Activated CD4-positive, alpha-beta T cell treated with anti-CD3 and anti-CD28 coated beads, Interleukin-2, amount 10 ng/mL, durations not matched to agents 24 days and 14 days (primary cell): ENCODE measurements at places on chromosomes 4 and X. TPM values are rescaled to one million over a fixed set of nuclear protein-coding genes. Genes with fewer than 3 reads are reported as not detected.
A peak's percentile ranks its signal among the peaks of the same experiment; 100 is the strongest.

DNA sequence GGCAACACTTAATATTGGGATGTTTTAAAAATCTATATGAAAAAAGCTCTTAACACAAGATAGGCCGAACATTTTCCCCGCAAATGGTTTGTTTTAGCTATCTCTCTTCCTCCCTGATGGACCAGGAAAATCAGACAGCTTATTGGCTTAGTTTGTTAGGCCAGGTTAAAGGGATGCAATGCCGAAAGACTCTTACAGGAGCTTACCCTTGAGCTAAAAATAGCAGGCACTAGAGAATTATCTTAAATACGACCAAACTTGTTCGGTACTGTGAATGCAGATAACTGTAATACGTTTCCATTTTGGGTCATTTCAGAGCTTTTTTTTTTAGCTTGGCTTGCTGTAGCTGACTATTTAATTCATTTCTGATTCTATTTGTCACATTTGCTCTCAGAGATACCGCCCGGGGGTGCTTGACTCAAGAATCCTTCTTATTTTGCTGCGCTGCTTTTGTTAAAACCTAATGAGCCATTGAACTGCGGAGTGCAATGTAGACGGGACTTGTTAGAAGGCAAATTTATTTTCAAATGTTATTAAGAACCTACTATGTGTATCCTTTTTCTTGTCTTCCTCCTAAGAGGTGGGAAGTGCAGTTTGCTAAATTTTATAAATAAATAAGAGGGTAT, 23.3 kb downstream of the PPARGC1A start:
- no peaks in the 10 kb centered on the region for H3K4me1 ChIP-seq
- no peaks in the 10 kb centered on the region for H3K27me3 ChIP-seq
- H3K4me3 ChIP-seq = no peak overlapping the region
- H3K27ac ChIP-seq = no peak overlapping the region
- DNase-seq = no peak
- H3K36me3 ChIP-seq = no peaks in the 10 kb centered on the region

Gene RRAGB
- total RNA-seq = 6.5 and 8.2 TPM in 2 replicates

- H3K4me1 ChIP-seq = no peaks in the 10 kb centered on the region
- H3K4me3 ChIP-seq = no peak overlapping the region
- H3K27ac ChIP-seq = no peak overlapping the region
- H3K27me3 ChIP-seq = no peaks in the 10 kb centered on the region
- DNase-seq = no peak
Measured at GRCh38 chr4:181529537-181529936, 713.7 kb upstream of the TENM3 start.

- peaks cover 10% of the 10 kb centered on the region for H3K36me3 ChIP-seq
- no peak overlapping the region for H3K27ac ChIP-seq
- no peak overlapping the region for H3K4me3 ChIP-seq
- H3K27me3 ChIP-seq = no peaks in the 10 kb centered on the region
Measured at GRCh38 chrX:136764206-136764605, 16.5 kb downstream of the ARHGEF6 start.

DNA sequence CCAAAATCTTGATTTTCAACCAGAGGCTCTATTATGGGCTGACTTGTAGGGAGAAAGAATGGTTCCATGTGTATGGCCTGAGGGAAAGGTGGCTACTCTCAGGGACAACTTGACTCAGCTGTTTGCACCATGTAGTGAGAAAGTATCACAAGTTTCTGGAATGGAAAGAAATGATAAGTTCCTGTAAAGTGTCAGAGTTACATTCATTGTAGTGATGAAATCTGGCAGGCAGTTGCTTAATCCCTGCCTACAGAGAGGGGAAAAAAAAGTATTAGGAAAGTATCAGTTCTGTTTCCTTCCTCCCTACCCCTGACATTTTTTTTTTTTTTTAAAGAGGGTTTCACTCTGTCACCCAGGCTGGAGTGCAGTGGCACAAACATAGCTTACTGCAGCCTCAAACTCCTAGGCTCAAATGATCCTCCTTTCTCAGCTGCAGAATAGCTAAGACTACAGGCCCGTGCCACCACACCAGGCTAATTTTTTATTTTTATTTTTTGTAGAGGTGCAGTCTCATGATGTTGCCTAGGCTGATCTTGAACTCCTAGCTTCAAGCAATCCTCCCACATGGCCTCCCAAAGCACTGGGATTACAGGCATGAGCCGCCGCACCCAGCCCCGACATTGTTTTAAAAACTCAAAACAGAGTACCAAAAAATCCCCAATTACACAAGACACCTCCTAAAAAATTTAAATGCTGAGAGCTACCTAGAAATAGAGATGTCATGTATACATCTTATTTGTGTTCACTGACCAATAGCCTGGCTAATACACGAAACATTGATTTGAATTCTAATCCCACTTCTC, 4.8 kb upstream of the FBXL5 start:
- peaks cover 32% of the 10 kb centered on the region for H3K4me1 ChIP-seq
- peaks cover 1% of the 10 kb centered on the region for H3K27me3 ChIP-seq
- DNase-seq = no peak
- H3K36me3 ChIP-seq = peaks cover 8% of the 10 kb centered on the region

DNA sequence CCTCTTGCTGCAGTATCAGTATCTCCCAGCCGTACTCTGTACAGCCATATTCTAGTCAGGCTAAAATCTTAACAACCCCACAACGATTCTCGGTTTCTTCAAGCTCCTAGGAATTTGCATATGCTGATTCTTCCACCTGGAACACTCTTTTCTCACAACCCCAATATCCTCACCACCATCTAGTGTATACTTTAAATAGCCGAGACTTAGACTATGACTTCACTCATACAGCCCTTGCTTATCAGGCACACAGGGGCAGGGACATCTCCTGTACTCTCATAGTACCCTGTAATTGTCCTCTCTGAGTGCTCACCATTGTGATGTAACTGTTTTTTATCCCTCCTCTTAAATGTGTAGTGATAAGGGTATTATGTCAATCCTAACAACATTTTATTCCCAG, 2126.4 kb upstream of the TENM3 start:
- no peaks in the 10 kb centered on the region for H3K36me3 ChIP-seq
- no peak overlapping the region for H3K27ac ChIP-seq
- no peaks in the 10 kb centered on the region for H3K27me3 ChIP-seq
- H3K4me1 ChIP-seq = no peaks in the 10 kb centered on the region

Gene CISD2
- 43.9 and 48.5 TPM in 2 replicates for total RNA-seq

- no peak for DNase-seq
- H3K27me3 ChIP-seq = no peaks in the 10 kb centered on the region
- no peaks in the 10 kb centered on the region for H3K4me1 ChIP-seq
- H3K36me3 ChIP-seq = no peaks in the 10 kb centered on the region
- H3K4me3 ChIP-seq = no peak overlapping the region
- H3K27ac ChIP-seq = no peak overlapping the region
Measured at GRCh38 chrX:100373673-100374072, 36.4 kb downstream of the PCDH19 start.

GRCh38 chr4:54539500-54540029, 118.2 kb upstream of the KIT start:
- H3K36me3 ChIP-seq = no peaks in the 10 kb centered on the region
- no peak overlapping the region for H3K27ac ChIP-seq
- H3K27me3 ChIP-seq = peaks cover 10% of the 10 kb centered on the region
- peak overlapping the region; percentile 38 for H3K4me3 ChIP-seq

GRCh38 chr4:189083769-189084168, 856.9 kb upstream of the FRG1 start:
- H3K27ac ChIP-seq = no peak overlapping the region
- no peaks in the 10 kb centered on the region for H3K27me3 ChIP-seq
- no peak for DNase-seq
- H3K4me1 ChIP-seq = no peaks in the 10 kb centered on the region
- no peak overlapping the region for H3K4me3 ChIP-seq

- H3K27me3 ChIP-seq = no peaks in the 10 kb centered on the region
- H3K4me1 ChIP-seq = no peaks in the 10 kb centered on the region
- no peak overlapping the region for H3K4me3 ChIP-seq
- H3K36me3 ChIP-seq = no peaks in the 10 kb centered on the region
- no peak for DNase-seq
- H3K27ac ChIP-seq = no peak overlapping the region
Measured at GRCh38 chr4:32030406-32030805, 1310.2 kb downstream of the PCDH7 start.

GRCh38 chr4:109649872-109650271, 53.4 kb downstream of the CASP6 start:
- no peaks in the 10 kb centered on the region for H3K27me3 ChIP-seq
- H3K4me1 ChIP-seq = peaks cover 41% of the 10 kb centered on the region
- H3K4me3 ChIP-seq = peak overlapping the region; percentile 39
- peak; percentile 75 for DNase-seq
- peaks cover 22% of the 10 kb centered on the region for H3K36me3 ChIP-seq
